Epithelial cell of esophagus (primary cell): ENCODE measurements at places on chromosomes 12 and 14.

DNA sequence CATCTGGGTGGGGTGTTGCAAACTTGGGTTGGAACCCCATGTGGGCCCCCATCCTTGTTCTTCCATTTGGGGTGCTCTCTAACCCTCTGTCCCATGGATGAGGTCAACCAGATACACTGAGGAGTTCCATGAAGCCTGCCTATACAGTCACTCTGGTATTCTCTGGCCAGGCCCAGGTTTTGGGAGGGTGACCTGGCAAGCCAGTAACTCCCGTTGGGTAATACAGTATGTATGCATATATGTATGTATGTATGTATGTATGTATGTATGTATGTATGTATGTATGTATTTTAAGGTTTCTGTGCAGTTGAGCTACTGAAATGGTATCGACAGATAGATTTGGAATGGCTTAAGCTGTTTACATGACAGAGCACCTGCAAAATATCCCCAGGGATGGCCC is 12.8 kb upstream of the HELB start:
- DNase-seq: no peak

- peak; percentile 33 for DNase-seq
These were observed 172.7 kb downstream of the ANO6 start for GRCh38 chr12:45388545-45388944.

GRCh38 chr12:75779891-75780496 is 251.6 kb downstream of the PHLDA1 start:
- no peak for DNase-seq

- no peak for DNase-seq
These were observed 5.0 kb upstream of the FGF6 start for GRCh38 chr12:4450551-4451112.

DNA sequence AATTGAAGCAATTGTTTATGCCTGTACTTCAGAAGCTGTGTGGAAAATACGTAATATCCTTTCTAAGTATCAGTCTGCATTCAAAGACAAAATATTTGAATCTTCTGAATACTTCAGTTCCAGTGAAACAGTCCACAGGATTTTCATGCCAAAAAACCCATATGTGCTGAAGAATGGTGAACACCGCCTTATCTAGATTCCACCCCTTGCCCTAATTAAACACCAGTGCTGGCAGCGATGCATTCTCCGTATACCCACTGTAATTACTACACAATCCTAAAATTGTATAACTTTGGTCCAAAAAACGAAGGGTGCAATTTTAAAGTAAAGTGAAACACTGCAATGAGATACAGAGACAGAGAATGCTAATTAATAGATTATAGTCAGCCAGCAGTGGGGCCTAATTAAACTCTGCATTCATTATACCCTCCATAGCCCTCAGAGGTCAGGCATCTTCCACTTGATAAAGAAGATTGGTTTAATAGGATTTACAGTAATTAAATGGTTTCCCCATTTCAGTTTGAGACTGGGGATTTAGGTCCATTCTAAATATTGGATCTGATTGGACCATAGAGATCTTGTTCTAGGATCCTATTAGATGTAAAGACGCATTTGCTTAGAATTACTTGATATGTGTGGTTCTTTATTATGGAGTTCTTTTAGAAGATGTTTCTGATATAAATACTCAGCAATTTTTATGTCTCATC is 43.9 kb downstream of the ERC1 start:
- DNase-seq: no peak

- DNase-seq: no peak
These were observed 1.3 kb downstream of the RNASE6 start for GRCh38 chr14:20782280-20782890.

- peak; percentile 15 for DNase-seq
These were observed 251.7 kb downstream of the EFCAB11 start for GRCh38 chr14:89702876-89703200.

DNA sequence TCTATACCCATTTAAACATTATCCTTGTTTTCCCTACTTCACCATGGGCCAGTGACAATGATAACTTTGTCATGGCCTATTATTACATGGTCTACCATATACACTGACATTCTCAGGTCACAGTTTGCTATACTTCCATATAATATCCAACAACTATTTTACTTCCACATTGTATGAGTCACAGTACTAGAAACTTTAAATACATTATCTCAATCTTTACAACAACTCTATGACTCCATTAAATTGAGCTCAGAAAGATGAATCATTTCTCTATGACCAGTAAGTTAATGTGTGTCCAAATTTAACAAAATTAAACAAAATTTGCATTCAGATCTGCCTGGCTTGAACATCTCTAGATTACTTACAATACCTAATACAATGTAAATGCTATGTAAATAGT is 93.9 kb downstream of the PLEKHG7 start:
- peak; percentile 13 for DNase-seq

GRCh38 chr12:130041983-130042812 is 120.1 kb upstream of the FZD10 start:
- DNase-seq: peak; percentile 15

GRCh38 chr12:6644903-6645302 is 2.3 kb downstream of the ACRBP start:
- DNase-seq: no peak

GRCh38 chr14:81401420-81402122 is 1.4 kb upstream of the STON2 start:
- peak; percentile 95 for DNase-seq

GRCh38 chr12:26452511-26452910 is 257.1 kb downstream of the SSPN start:
- no peak for DNase-seq

GRCh38 chr12:131455581-131456110 is 255.2 kb upstream of the SFSWAP start:
- DNase-seq: no peak
